Osteoblast (primary cell): ENCODE measurements at places on chromosomes 6 and 20. TPM values are rescaled to one million over a fixed set of nuclear protein-coding genes. Genes with fewer than 3 reads are reported as not detected.

DNA sequence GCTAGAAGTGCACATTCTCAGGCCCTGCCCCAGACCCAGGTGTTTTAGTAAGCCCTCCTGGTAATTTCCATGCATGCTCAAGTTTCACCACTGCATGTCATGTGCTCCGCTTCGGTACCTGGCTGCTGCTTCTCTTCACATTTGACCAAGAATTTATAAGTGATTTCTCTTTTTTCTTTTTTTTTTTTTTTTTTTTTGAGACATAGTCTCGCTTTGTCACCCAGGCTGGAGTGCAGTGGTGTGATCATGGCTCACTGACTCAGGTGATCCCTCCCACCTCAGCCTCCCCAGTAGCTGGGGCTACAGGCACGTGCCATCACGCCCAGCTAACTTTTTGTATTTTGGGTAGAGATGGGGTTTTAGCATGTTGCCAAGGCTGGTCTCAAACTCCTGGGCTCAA lies 16.0 kb downstream of the TM9SF4 start:
- H3K27ac ChIP-seq, result no peak overlapping the region
- H3K4me3 ChIP-seq, result no peak overlapping the region
- H3K27me3 ChIP-seq, result no peaks in the 10 kb centered on the region
- no peak for DNase-seq
- no peaks in the 10 kb centered on the region for H3K4me1 ChIP-seq

- no peaks in the 10 kb centered on the region for H3K36me3 ChIP-seq
- peaks cover 49% of the 10 kb centered on the region for H3K27me3 ChIP-seq
- DNase-seq, result no peak
- no peak overlapping the region for H3K27ac ChIP-seq
Observed at GRCh38 chr6:159061805-159062563, 17.2 kb upstream of the TAGAP start.

- peak; percentile 91 for DNase-seq
- no peaks in the 10 kb centered on the region for H3K27me3 ChIP-seq
- no peak overlapping the region for H3K4me3 ChIP-seq
Observed at GRCh38 chr20:49887251-49888211, 27.8 kb downstream of the SPATA2 start.

DNA sequence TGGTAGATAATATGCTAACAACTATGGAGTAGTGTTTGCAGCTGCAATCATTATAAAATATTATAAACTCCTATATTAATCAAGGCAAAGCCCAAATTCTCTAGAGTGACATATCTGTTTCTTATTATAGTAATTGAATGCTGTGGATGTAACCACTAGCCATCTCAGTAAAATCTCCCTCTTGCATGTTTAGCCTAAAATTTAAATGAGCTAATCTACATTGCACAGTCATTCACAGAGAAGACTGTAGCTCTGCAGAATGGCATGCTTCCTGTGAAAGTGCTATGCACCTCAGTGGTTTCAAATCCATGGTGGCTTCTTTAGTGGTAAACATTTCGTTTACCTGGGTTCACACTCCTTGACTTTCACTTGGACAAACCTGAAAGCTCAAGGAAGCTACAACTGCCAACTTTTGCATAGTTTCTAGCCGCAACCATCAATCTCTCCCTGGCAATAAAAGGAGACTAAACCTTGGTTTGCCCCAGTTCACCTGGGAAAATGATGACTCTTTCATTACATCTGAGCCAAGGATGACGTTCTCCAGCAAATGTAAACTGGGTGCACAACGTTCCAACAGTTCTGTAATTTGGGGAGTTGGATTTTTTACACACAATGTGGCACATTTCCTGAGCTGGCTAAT lies 47.2 kb downstream of the FILIP1 start:
- no peak overlapping the region for H3K27ac ChIP-seq
- H3K27me3 ChIP-seq, result no peaks in the 10 kb centered on the region
- H3K4me3 ChIP-seq, result no peak overlapping the region
- H3K4me1 ChIP-seq, result peaks cover 5% of the 10 kb centered on the region
- H3K36me3 ChIP-seq, result no peaks in the 10 kb centered on the region
- DNase-seq, result no peak

DNA sequence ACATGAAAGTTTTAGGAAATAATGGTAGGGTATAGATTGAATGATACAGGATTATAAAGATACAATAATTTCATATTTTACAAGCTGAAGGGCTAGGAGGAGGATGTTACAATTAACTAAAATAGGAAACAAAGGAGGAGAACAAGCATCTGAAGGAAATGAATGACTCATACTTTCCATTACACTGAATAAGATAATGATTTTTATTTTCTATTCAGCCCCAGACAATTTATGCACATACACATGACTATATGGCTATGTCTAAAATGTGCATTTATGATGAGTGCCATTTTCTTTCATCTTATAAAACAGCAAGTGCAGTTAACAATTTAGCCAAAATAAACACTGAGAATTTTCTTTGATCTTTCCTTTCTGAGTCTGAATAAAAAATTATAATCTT lies 994.6 kb upstream of the ADGRB3 start:
- no peaks in the 10 kb centered on the region for H3K27me3 ChIP-seq
- H3K4me1 ChIP-seq, result no peaks in the 10 kb centered on the region
- DNase-seq, result no peak

DNA sequence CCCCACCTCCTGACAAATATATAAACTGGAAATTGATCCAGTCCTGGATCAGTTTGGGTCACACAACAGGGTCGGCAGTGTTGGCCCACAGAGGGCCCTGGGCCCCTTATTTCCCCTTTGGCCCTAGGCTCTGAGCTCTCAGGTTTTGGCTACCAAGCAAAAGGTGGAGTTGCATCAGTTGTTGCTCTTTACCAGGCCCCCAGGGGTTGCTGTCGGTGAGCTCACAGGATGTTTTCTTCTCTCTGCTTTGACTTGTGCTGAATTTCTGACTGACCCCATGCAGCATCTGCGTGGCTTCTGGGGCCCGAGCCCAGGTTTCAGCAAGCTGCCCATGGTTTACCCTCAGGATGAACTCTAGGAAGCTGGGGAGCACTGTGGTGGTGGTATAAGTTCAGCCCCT lies 44.6 kb downstream of the PPARD start:
- no peaks in the 10 kb centered on the region for H3K27me3 ChIP-seq
- DNase-seq, result no peak
- no peak overlapping the region for H3K4me3 ChIP-seq
- H3K27ac ChIP-seq, result no peak overlapping the region
- peaks cover 5% of the 10 kb centered on the region for H3K36me3 ChIP-seq

DNA sequence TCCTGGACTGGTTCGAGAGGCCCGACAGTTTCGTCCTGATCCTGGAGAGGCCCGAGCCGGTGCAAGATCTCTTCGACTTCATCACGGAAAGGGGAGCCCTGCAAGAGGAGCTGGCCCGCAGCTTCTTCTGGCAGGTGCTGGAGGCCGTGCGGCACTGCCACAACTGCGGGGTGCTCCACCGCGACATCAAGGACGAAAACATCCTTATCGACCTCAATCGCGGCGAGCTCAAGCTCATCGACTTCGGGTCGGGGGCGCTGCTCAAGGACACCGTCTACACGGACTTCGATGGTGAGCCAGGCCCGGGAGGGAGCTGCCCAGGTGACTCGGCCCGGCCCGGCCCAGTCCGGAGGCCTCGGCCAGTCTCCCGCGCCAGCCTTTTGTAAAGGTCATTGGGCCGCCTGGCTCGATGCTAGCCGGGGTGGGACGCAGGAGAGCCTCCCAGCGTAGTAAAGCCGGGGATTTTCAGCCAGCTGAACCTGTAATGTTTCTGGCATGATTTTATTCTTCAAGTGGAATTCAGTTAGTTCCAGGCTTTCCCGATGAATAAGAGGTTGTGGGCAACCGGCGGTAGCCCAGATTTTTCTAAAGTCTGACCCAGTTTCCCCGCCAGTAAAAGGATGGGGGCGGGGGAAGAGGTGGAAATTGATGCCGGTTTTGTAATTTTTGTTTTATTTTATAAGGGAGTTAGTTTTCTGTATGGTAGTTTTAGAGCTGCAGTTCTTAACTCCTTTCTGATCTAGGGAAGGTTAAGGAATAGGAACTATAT lies 1.4 kb downstream of the PIM1 start:
- peak; percentile 88 for DNase-seq
- H3K4me3 ChIP-seq, result peak overlapping the region; percentile 91
- H3K36me3 ChIP-seq, result peaks cover 36% of the 10 kb centered on the region
- no peaks in the 10 kb centered on the region for H3K27me3 ChIP-seq
- peaks cover 25% of the 10 kb centered on the region for H3K4me1 ChIP-seq

- H3K27ac ChIP-seq, result no peak overlapping the region
- H3K36me3 ChIP-seq, result no peaks in the 10 kb centered on the region
- H3K4me1 ChIP-seq, result no peaks in the 10 kb centered on the region
- H3K4me3 ChIP-seq, result no peak overlapping the region
- no peak for DNase-seq
Observed at GRCh38 chr20:56989516-56989915, 276.9 kb downstream of the BMP7 start.

DNA sequence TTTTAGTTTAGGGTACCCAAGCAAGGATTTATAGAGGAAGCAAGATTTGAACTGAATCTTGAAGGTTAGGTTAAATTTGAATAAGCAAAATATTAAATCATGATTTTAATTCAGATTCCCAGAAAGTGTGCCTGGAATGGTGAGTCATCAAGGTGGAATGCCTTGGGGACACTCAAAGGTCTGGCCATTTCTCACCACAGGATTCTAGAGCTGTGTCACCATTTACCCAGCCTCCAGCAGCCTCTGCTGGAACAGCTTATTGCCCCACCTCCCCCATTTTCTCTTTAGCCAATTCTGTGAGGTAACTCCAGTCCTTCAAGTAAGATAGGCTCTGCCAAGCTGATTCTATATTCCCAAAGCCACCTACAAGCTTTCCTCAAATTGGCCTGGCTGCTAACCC lies 181.4 kb downstream of the SIM1 start:
- peaks cover 6% of the 10 kb centered on the region for H3K4me1 ChIP-seq
- H3K27me3 ChIP-seq, result no peaks in the 10 kb centered on the region
- no peak overlapping the region for H3K27ac ChIP-seq
- no peak overlapping the region for H3K4me3 ChIP-seq
- peak; percentile 39 for DNase-seq
- H3K36me3 ChIP-seq, result no peaks in the 10 kb centered on the region

DNA sequence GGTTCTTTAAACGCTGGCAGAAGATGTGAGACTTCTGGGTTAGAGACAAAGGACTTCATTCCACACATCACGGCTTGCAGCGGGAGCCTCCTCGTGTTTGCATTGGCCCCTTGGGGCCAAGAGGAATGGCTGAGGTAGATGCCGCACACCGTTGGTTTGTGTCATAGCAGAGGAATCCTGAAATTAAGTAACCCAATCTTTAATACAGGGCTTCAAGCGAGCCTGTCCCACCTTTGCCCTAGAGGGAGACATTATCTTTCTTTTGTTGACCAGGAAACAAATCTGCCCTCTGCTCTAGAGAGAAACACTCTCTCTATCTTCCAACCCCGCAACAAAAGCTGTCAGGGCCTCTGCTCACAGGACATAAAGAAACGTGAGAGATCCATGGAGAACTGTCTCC lies 277.5 kb upstream of the ZFP64 start:
- no peaks in the 10 kb centered on the region for H3K27me3 ChIP-seq
- DNase-seq, result no peak
- no peaks in the 10 kb centered on the region for H3K4me1 ChIP-seq

DNA sequence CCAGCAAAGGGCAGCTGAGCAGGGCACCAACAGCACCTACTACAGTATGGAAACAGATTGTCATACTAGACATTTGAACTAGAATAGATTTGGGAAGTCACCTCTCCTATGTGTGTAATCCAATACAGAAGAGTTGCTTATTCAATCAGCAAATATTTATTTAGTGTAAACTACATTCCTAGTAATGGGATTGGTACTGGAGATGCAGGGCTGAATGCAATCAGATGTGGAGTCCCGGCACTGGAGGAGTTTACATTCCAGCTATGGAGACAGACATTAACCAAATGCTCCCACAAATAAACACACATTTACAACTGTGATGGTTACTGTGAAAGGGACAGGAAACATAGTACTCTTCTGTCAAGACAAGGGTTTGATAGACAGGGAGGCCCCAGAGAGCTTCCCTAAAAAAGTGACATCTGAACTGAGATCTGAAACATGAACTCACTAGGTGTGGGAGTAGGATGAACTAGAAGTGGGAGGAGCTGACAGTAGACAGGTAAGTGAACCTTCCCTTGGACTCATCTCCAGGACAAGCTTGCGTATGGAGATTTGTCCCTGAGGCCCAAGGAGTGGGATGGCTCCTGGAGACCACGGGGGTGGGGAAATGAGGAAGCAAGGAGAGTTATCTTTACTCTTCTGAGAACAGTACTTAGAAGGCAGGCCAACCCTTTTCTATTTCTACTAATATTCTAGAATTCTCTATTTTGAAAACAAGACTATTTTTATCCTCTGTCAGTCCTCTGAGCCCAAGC lies 420.5 kb downstream of the MAFB start:
- no peak overlapping the region for H3K27ac ChIP-seq
- no peaks in the 10 kb centered on the region for H3K36me3 ChIP-seq
- no peak overlapping the region for H3K4me3 ChIP-seq
- no peaks in the 10 kb centered on the region for H3K4me1 ChIP-seq

DNA sequence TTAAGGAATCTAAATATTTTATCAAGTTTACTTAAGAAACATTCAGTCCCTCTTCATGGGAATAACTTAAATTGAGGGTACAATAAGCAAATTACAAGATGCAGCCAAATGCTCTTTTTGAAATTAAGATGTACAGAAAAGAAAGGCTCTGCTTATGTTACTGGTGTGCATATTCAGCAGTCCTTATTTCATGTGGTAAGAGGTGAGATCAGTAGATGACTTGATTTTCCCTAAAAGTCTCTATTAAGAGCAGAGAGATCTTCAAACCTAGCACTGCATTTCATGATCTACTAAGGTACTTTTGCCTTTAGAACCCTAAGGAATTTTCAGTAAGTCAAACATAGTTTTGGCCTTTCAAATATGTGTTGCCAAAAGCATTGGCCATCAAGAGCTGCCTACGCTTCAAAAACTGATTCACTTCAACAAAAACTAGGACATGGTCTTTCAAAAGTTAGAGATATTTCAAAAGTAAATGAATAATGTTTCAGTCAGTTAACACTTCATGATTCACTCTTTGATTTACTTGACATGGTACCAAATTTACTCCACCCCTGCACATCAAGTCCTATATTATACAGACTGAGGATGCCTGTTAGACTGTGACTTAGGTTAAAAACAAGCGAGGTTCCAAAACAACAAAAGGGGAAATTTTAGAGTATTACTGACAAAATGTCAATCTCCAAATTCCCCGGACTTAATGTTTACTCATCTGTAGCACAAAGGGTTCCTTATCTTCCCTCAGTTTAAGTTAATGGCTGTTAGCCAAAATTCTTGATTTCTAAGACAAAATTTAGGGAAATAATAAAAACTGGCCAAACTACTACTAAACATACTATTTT lies 19.2 kb downstream of the C6orf62 start:
- no peak overlapping the region for H3K4me3 ChIP-seq
- H3K27ac ChIP-seq, result no peak overlapping the region
- H3K4me1 ChIP-seq, result peaks cover 12% of the 10 kb centered on the region
- peaks cover 25% of the 10 kb centered on the region for H3K36me3 ChIP-seq
- peak; percentile 76 for DNase-seq

MOCS3 gene
- total RNA-seq, result 9.7 and 10.5 TPM in 2 replicates

SIRPB1 gene
- total RNA-seq, result 0.72 and 1.2 TPM in 2 replicates

GLP1R gene
- total RNA-seq, result not detected in 2 replicates

MTFR2 gene
- total RNA-seq, result 0.72 and 1.5 TPM in 2 replicates

NKX2-2 gene
- under 0.01 TPM in 1 of 2 replicates, not detected in the other for total RNA-seq
